ENCODE measurements at places on chromosomes 12 and 14.

GRCh38 chr12:122029620-122030423 lies 8.1 kb downstream of the BCL7A start:
- DNase-seq: no peak

DNA sequence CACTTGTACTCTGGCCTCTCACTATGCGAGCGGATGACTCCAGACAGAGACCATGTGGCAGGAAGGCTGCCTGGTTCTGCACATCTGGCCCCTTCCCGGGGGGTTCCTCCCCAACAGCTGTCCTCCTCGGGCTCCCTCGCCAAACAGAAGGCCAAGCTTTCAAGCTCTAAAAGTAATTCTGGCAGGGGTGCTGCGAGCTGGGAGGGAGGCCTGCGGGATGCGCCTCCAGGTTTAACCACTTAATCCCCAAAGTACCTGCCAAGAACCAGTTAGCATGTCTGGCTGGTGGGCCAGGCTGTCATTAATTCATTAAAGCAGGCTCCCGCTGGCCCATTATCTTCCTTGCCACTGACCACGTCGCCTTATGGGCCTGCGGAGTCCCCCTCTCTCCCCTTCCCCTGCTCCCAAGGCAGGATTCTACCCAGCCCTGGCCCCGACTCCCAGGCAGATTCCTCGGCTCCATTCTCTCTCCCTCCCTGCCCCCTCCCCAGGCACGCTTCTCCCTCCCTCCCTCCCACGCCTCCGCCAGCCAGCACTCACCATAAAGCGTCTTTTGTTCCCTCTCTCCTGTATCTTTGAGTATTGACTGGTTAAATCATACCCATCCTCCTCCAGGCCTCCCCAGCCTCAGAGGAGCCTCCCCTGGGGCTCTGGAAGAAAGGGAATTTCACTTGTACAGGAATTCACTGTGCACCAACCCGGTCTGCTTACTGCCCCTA lies 4.9 kb downstream of the HRK start:
- no peak for DNase-seq

DNA sequence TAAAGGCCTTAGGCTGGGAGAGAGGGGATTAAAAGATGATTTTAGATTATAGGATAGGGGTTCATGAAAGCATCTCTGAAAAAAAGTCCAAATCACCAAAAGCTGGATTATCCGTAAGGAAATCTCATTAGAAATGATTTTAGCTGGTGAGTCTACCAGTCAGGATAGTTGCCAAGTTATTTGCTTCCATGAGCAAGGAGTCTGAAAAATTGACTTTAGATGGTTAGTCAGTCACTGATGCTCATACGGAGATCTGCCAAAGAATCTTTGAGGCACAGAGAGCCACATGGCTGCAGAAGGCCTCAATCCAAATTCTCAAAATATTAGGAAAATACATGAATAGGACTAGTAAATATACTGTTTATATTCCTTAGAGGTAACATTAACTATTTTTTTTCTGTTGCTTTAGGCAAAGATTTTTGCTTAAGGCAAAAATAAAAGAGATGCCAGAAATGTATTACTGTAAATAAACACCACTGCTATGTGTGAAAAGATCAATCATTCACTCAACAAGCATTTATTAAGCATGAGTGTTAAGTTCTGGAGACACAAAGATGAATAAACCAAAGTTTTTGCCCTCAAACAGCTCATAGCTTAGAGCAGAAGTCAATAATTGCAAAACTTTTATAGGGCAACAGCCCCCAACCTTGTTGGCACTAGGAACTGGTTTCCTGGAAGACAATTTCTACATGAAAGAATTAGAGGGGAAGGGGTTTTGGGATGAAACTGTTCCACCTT lies 105.2 kb downstream of the BBS10 start:
- no peak for DNase-seq

DNA sequence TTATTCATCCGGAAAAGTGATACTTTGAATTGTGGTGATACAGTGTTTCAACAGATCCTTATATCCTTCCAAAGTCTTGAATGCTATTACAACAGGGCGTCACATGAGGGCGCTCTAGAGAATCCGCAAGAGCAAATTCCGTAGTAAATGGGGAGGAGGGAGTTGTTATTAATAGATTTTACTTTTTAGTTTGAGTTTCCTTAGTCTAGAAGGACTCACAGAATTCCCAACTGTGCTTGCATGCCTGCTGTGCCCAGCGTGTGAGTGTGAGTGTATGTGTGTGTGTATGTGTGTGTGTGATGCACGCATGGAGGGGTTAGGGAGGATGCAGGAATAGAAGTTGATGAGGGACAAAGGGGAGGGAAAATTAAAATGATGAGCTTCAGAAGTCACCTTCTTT lies 375.3 kb downstream of the C12orf75 start:
- DNase-seq: peak; percentile 68

DNA sequence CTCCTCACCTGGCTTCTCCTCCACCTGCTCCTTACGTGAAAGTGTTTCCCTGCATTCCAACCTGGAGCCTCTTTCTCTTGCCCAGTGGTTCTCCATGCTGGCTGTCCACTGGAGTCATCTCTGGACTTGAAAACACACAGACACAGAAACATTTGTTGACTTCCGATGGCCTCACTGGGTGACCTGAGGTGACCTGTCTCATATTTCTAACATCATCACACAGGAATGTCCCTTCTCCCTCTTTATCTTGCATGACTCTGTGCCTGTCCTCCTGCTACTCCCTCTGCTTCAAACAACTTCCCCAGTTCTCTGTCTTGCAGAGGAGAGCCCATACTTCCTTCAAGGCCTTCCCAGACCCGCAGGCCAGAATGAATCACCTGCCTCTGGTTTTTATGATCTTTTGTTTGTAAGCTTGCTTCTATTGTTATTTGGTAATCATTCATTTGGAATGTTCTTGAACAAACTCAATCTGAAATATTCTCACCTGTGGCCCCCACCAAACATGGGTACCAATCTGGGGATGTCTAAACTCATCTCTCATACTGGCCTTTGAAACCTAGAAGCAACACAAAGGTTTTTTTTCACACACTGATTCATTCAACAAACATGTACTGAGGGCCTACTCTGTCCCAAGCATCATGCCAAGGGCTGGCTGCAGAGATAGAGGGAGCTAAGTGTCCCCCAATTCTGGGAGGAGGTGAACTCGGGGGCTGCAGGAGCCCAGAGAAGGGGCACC lies 9.7 kb upstream of the RIN3 start:
- peak; percentile 88 for DNase-seq

DNA sequence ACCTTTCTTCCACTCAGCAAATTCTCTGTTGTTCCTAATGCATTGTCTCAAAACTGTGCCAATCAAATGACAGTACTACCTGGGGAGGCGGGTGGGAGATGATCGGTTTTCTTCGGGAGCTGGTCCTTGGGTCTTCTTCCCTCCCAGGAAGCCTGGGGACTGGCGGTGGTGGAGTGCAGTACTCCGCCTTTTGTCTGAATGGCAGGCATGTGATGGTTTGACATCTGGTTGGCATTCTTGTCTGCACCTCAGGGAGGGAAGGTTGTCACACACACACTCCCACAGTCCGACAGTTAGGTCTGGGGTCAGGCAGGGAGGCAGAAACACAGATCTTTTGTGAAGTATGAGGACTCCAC lies 114.8 kb downstream of the SNAPC1 start:
- no peak for DNase-seq

DNA sequence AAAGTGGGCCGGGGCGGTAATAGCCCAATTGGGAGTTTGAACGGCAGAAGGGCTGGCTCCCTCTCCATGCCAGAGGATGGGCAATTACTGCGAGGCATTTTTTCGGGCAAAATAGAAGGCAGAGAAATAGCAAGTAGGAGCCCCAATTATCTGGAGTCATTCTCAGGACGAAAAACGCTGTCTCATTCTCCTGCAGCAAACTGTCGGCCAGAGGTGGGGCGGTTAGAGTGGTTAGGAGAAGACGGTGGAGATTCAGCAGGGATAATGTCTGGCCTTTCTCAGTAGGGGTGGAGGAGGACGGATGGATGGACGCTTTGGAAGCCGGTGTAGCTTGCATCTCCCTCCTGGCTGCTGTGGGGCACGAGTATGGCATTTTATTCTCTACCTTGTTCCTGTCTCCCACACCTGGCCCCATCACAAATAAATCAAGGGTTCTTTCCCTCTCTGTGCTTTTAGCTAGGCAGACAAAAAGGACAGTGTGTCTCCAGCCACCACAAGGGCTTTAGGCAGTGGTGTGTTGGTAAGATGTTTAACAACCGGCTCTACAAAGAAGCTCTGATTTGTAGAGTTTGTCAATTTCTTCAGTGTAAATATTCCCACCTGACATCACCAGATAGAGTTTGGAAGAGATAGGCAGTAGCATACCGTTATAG lies 140.5 kb upstream of the LHX5 start:
- DNase-seq: no peak

- no peak for DNase-seq
Observed at GRCh38 chr12:15143467-15143866, 77.8 kb downstream of the RERG start.

DNA sequence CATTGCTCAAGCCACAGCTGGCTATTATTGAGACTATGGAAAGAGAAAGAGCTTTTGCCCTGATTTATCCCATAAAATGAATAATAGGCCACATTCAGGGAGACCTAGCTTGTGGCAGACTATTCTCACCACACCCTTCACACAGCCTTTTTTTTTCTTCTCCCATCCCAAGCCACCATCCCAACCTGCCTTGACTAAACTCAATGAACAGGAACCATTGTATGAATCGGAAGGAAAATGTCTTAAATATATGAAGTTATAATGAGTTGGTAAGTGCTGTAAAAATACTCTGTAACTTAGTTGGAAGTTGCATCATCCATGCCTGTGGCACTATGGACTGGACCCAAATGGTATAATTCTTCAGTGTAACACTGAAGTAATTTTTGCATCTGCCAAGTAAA lies 338.4 kb downstream of the RAD51B start:
- DNase-seq: peak; percentile 88

- peak; percentile 75 for DNase-seq
Observed at GRCh38 chr12:86727160-86727559, 471.0 kb upstream of the MGAT4C start.

GRCh38 chr12:94109160-94109559 lies 39.2 kb upstream of the PLXNC1 start:
- DNase-seq: peak; percentile 43

Measured in foreskin fibroblast (primary cell).